Ureter (tissue), 1 donor: ENCODE measurements at places on chromosomes 7 and 10. TPM values are rescaled to one million over a fixed set of nuclear protein-coding genes. Genes with fewer than 3 reads are reported as not detected.
A peak's percentile ranks its signal among the peaks of the same experiment; 100 is the strongest.

GRCh38 chr7:152881893-152882292, 122.3 kb downstream of the ACTR3B start:
- DNase-seq = no peak

DNA sequence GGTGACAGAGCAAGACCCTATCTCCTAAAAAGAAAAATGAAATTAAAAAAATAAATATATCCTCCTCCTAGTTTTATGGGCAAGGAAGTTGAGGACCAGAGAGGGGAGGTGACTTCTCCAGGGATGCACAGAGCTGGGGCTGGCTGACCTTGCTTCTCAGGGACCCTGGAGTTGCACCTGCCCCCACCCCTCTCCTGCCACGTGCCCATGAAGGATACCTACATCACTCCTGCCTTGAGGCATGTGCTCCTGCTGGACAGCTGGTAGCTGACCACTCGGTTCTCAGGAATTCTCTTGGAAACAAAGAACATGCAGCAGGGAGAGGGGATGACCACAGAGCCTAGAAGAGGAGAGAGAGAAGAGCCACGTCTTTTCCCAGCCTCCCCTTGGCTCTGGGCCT, 522 bp downstream of the CCL24 start:
- no peak for DNase-seq

DNA sequence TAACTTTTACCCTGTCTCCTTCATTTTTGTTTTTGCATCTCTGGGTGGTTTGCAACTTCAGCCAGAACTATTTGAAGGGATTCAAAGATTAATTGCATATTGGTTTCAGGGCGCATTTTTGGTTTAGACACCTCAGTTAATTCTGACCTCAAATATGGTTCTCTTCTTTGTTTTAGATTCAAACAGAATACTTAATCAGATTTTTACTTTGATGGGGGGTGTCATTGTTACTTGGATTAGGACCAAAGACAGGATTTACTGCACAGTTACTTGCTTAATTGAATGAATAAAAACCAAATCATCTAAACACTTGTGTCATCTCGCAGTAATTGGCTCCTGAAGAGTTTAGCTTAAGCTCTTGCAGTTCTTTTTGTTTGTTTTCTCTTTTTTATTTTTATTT, 100.9 kb downstream of the PHTF2 start:
- no peak for DNase-seq

- no peak for DNase-seq
These were observed 6.1 kb upstream of the WIPI2 start for GRCh38 chr7:5183899-5184298.

Gene MYO1G
- total RNA-seq = 6.0 TPM

Gene GRID2IP
- total RNA-seq = 2.6 TPM

DNA sequence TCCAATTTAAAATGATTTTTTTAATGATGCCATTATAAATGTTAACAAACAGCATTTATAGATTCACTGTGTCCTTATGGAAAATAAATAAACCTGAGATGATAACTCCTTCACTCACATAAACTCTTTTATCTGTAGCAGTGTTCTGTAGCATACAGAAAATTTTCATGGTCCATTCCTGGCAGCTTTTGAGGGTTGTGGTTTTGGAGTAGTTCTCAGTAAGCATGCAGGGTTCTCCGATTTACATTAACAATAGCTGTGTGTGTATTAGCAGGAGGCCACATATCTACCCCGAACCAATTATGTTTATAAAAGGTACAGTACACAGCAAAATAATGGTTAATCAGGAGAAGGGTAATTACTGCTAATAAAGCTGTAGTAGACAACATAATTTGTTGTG, 162.7 kb downstream of the CDCA7L start:
- DNase-seq = no peak

DNA sequence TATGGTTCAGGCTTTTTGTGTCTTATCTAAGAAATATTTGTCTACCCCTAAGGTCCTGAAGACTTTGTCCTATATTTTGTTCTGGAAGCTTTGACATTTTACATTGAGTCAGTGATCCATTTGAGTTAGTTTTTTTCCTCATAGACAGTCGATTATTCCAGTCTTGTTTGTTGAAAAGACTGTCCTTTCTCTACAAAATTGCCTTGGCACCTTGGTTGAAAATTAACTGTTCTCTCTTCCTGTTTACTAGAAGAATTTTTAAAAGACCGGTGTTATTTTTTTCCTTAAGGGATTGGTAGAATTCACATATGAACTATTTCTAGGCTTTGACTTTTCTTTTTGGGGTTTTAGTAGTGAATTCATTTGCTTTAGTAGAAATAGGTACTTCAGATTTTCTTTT, 12.0 kb downstream of the PLEKHA1 start:
- no peak for DNase-seq

DNA sequence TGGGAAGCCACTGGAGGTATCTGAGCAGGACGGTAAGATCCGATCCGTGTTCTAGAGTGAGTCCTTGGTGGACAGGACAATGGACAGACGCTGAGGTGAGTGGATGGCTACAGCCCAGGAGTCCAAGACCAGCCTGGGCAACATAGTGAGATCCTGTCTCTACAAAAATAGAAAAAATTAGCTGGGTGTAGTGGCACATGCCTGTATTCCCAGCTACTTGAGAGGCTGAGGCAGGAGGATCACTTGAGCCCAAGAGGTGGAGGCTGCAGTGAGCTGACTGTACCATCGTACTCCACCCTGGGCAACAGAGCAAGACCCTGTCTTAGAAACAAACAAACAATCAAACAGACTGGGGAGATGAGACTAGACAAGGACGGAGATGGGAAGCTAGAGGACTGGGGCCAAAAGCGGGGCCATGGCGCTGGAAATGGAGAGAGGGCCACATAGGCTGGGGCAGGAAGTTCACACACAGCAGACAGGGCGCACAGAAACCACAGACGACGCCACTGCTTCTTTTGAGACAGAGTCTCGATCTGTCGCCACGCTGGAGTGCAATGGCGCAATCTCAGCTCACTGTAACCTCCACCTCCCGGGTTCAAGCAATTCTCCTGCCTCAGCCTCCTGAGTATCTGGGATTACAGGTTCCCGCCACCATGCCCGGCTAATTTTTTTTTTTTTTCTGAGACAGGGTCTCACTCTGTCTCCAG, 24.7 kb downstream of the DAGLB start:
- no peak for DNase-seq

DNA sequence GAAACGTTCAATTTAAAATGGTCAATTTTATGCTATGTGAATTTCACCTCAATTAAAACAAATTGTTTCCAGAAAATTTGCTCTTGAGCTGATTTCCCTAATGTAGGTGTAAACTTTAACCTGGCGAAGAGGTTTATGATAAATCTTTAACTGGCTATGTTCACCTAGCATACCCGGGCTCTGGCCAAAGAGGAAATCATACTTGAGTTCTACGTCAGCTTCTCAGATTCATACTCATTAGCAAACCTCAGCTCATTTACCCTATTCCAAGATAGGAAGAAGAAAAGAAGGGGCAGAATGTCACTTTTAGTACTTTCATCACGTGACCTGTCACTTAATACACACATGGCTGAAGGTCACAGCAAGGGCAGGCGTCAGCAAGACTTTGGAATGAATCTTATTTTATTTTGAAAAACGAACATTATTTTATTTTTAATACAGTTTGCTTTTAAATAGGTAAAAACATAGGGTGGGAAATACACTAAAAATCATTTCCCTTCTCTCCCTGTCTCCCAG, 97.0 kb downstream of the ABLIM1 start:
- no peak for DNase-seq

Gene SEMA3E
- 24.0 TPM for total RNA-seq

DNA sequence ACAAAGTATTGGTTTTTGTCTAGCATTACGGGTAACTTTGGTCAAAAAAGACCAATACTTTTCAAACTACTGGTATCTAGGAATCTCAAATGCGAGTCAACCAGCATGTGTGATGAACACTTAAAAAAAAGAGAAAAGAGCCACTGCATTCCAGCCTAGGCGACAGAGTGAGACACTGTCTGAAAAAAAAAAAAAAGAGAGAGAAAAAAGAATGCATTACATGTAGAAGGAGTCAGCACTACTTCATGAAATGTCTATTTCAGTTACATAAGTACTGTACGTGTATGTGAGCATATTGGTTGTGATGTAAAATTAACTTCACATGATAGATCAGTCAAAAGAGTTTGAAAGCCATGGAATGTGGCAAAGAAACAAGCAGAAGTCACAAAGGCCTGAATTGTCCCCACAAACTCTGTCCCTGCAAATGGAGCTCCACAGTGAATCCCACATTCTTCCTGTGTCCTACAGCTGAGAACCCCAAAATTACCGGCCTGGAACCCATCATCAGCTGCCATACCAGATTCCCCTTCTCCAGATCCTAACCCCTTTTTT, 1.6 kb downstream of the DENND11 start:
- no peak for DNase-seq

Gene SNCG
- total RNA-seq = 706 TPM

Gene FFAR4
- 0.13 TPM for total RNA-seq

DNA sequence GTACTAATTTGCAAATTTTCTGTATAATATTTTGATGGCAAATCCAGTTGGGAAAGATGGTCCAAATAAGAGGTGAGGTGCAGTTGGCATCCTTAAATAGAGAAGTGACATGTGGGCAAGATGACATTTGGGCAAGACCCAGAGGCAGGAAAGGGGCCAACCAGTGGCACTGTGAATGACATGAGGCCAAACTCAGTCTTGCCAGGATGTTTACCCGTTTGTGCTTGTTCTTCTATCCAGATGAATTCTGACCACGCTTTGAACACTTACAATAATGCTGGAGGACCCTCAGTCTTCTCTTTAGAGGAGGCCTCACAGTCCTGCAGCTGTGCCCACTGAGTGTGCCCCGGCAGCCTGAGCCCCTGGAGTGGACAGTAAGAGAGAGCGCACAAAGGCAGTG, 45.1 kb downstream of the KCNMA1 start:
- no peak for DNase-seq

GRCh38 chr7:138632826-138633602, 68.1 kb downstream of the SVOPL start:
- no peak for DNase-seq

GRCh38 chr7:27179030-27179429, 4.9 kb upstream of the HOXA10 start:
- peak; percentile 35 for DNase-seq

- DNase-seq = no peak
These were observed 124.7 kb downstream of the CFAP58 start for GRCh38 chr10:104478380-104478779.

Gene OPN4
- not detected for total RNA-seq

GRCh38 chr7:25776744-25777123, 375.3 kb upstream of the NFE2L3 start:
- no peak for DNase-seq
